ENCODE measurements at places on chromosomes 7 and 10. TPM values are rescaled to one million over a fixed set of nuclear protein-coding genes. Genes with fewer than 3 reads are reported as not detected.

Gene INHBA
- total RNA-seq = not detected

GRCh38 chr7:137937202-137937560 is 64.7 kb downstream of the CREB3L2 start:
- peaks cover 40% of the 10 kb centered on the region for H3K4me1 ChIP-seq
- peaks cover 5% of the 10 kb centered on the region for H3K36me3 ChIP-seq
- no peak for DNase-seq
- no peak overlapping the region for H3K4me3 ChIP-seq

DNA sequence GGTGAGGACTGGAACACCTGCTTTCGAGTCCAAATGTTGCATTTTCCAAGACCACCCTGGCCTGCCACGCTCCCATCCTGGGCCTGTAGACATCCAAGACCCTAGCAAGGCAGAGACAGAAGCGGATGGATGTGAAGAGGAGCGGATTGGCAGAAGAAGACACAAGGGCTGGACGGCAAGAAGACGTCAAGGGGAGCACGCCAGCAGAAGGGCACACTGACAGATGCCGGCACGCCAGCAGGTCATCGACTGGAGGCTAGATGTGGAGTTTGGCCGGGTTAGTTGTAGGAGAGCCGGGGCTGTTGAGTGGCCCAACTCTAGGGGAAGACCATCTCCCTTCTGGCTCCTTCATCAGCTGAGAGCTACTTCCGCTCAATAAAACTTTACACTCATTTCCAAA is 251.6 kb downstream of the ZWINT start:
- no peak overlapping the region for H3K4me3 ChIP-seq
- DNase-seq = no peak
- no peak overlapping the region for H3K27ac ChIP-seq

Gene CTAGE6
- 1.9 TPM for total RNA-seq

DNA sequence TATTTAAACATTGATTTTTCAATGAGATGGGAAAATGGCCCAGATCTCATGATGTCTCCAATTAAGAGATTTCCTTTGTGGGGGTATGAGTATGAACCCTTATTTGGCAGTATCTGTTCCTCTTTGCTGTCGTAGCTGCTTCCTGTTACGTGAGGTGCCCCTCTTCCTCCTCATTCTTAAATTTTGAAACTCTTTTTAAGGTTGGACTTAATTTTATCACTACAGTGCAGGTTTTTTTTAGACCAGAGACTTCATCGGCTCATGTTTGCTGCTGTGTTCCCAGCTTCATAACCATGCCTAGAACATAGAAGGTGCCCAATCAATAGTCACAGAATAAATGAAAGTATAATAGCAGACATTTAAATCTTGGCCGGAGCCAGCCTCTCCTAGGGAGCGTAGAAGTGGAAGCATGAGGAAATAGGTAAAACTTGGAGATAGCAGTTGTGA is 2.4 kb downstream of the MIOS start:
- no peaks in the 10 kb centered on the region for H3K27me3 ChIP-seq
- H3K4me3 ChIP-seq = peak overlapping the region; percentile 81
- peaks cover 41% of the 10 kb centered on the region for H3K4me1 ChIP-seq
- peaks cover 26% of the 10 kb centered on the region for H3K36me3 ChIP-seq

DNA sequence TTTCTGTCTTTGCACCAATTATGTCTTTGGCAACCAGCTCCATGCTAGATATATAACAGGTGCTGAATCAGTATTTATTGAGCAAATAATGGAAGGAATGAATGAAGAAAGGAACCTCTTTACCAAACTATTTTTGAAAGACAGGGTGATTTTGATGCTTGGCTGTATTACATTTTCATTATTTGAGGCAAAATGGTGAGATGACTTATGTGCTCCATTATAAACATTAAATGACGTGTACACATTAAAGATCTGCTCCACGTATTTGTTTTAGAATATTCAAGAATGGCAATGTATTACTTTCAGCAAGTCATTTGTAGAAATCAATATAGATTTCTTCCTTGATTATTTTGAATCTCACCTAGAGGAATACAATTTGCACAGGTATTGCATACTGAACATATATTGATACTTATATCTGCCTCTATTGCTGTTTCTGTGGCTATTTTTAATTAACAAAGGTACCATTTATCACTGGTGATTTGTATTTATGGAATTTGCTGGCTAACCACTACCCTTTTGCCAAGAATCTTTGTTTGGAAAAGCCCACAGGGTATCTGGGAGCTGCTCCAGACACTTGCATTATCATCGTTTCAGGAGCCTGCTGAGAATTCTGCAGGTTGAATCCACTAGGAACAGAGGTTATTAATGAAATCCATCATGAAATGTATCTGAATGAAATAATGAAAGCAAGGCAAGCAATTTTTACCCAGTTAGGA is 92.2 kb downstream of the SEMA3C start:
- H3K4me3 ChIP-seq = no peak overlapping the region
- no peak for DNase-seq
- no peak overlapping the region for H3K27ac ChIP-seq
- H3K36me3 ChIP-seq = no peaks in the 10 kb centered on the region
- no peaks in the 10 kb centered on the region for H3K27me3 ChIP-seq

DNA sequence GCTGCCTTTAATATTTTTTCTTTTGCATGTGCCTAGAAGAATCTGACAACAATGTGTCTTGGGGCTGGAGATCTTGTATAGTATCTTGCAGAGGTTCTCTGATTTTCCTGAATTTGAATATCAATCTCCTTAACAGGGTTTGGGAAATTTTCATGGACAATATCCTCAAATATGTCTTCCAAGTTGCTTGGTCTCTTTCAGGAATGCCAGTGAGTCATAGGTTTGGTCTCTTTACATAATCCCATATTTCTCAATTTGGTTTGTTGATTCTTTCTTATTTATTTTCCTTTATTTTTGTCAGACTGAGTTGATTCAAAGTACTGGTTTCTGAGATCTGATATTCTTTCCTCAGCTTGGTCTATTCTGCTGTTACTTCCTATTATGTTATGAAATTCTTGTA is 208.7 kb upstream of the GLI3 start:
- no peak for DNase-seq
- H3K36me3 ChIP-seq = no peaks in the 10 kb centered on the region
- no peaks in the 10 kb centered on the region for H3K4me1 ChIP-seq
- H3K4me3 ChIP-seq = no peak overlapping the region
- H3K27me3 ChIP-seq = no peaks in the 10 kb centered on the region

DNA sequence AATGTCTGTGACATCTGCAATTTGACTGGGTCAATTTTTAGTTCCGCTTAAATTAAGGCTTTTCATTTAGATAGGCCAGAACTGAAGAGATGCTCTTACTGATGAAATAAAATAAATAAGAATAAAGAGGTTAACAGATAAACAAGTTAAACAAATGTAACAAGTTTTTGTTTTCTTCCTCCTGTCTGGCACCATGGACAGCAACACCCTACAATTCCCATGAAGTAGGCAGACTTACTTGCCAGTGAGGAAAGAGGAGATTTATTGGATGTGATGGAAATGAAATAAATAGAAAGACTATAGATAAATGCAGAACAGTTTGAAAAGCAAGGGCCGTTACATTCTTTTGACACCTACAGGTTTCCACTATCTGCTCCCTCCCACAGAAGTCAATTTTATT is 118.5 kb downstream of the AMPH start:
- no peak overlapping the region for H3K4me3 ChIP-seq
- no peaks in the 10 kb centered on the region for H3K27me3 ChIP-seq
- H3K27ac ChIP-seq = no peak overlapping the region
- DNase-seq = no peak
- H3K4me1 ChIP-seq = no peaks in the 10 kb centered on the region

Gene PLCE1
- 0.02 TPM for total RNA-seq

- no peaks in the 10 kb centered on the region for H3K4me1 ChIP-seq
- H3K27me3 ChIP-seq = no peaks in the 10 kb centered on the region
- H3K4me3 ChIP-seq = no peak overlapping the region
- peaks cover 37% of the 10 kb centered on the region for H3K36me3 ChIP-seq
- DNase-seq = no peak
Observed at GRCh38 chr10:119940487-119940886, 48.0 kb downstream of the SEC23IP start.

Gene AKR1C1
- 0.22 TPM for total RNA-seq

- no peaks in the 10 kb centered on the region for H3K36me3 ChIP-seq
- H3K4me3 ChIP-seq = no peak overlapping the region
- no peak for DNase-seq
Observed at GRCh38 chr10:43796781-43797180, 148.1 kb upstream of the ZNF32 start.

Gene LYZL2
- not detected for total RNA-seq

Gene DYDC2
- total RNA-seq = not detected

GRCh38 chr7:47496056-47496665 is 85.8 kb downstream of the TNS3 start:
- no peaks in the 10 kb centered on the region for H3K27me3 ChIP-seq
- DNase-seq = no peak
- H3K4me1 ChIP-seq = no peaks in the 10 kb centered on the region
- no peaks in the 10 kb centered on the region for H3K36me3 ChIP-seq

DNA sequence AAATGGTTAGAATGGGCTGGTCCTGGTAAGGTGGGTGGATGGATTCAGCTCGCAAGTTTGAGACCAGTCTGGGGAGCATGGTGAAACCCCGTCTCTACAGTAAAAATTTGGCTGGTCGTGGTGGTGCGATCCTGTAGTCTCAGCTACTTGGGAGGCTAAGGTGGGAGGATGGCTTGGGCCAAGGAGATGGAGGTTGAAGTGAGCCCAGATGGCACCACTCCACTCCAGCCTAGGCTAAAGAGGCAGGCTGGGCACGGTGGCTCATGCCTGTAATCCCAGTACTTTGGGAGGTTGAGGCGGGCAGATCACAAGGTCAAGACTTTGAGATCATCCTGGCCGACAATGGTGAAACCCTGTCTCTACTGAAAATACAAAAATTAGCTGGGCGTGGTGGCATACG is 15.3 kb downstream of the IFT22 start:
- H3K36me3 ChIP-seq = peaks cover 15% of the 10 kb centered on the region
- peaks cover 7% of the 10 kb centered on the region for H3K4me1 ChIP-seq
- no peak for DNase-seq

DNA sequence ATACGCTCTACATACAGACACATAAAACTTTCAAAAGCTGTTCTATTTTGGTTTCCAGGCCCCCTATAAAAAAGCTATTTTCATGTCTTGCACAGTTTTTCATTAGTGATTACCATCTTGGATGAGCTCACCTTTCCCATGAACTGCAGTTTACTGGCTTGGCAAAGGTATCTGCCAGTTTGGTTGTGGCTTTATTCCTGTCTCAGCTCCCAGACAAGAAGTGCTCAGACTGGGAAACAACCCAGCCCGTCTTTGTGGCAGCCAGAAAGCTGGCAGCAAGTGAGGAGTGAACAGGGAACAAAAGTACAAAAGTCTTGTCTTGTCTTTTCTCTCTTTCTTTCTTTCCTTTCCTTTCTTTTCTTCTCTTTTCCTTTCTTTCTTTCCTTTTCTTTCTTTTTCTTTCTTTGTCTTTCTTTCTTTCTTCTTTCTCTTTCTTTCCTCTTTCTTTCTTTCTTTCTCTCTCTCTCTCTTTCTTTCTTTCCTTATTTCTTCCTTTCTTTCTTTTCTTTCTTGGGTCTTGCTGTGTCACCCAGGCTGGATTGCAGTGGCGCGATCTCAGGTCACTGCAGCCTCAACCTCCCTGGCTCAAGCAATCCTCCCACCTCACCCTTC is 138.8 kb downstream of the CFAP58 start:
- no peaks in the 10 kb centered on the region for H3K4me1 ChIP-seq
- no peaks in the 10 kb centered on the region for H3K36me3 ChIP-seq
- no peak overlapping the region for H3K4me3 ChIP-seq
- no peak for DNase-seq
- H3K27ac ChIP-seq = no peak overlapping the region
- peaks cover 7% of the 10 kb centered on the region for H3K27me3 ChIP-seq

GRCh38 chr7:34417781-34418180 is 240.2 kb upstream of the NPSR1 start:
- DNase-seq = no peak
- no peak overlapping the region for H3K4me3 ChIP-seq
- no peak overlapping the region for H3K27ac ChIP-seq
- H3K4me1 ChIP-seq = no peaks in the 10 kb centered on the region

Gene ZNRF2
- 9.6 TPM for total RNA-seq

GRCh38 chr7:2817456-2817855 is 26.7 kb downstream of the GNA12 start:
- H3K36me3 ChIP-seq = peaks cover 5% of the 10 kb centered on the region
- no peak overlapping the region for H3K27ac ChIP-seq
- no peak overlapping the region for H3K4me3 ChIP-seq

GRCh38 chr10:107919626-107920235 is 755.2 kb upstream of the SORCS1 start:
- no peaks in the 10 kb centered on the region for H3K4me1 ChIP-seq
- H3K27me3 ChIP-seq = peaks cover 4% of the 10 kb centered on the region
- H3K27ac ChIP-seq = no peak overlapping the region
- H3K36me3 ChIP-seq = peaks cover 2% of the 10 kb centered on the region
- H3K4me3 ChIP-seq = no peak overlapping the region
- no peak for DNase-seq

DNA sequence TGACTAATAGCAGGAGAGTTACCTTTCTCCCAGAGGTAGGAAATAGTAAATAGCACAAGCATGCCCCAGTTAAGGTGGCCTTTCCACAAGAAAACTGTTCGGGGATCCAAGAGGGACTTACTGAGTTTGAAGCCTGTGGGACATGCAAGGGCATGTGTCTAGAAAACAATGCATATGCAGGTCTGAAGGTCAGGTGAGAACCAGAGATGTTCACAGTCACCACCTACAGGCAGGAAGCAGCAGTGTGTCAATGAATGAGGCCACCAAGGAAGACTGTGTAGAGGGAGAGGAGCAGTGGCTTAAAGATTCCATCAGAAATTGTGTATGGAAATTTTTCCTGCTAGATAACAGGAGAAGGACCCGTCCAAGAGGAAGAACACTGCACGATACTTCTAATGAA is 66.0 kb downstream of the CALD1 start:
- H3K4me3 ChIP-seq = no peak overlapping the region
- H3K4me1 ChIP-seq = peaks cover 5% of the 10 kb centered on the region
- no peak for DNase-seq
- no peaks in the 10 kb centered on the region for H3K36me3 ChIP-seq
- no peaks in the 10 kb centered on the region for H3K27me3 ChIP-seq

DNA sequence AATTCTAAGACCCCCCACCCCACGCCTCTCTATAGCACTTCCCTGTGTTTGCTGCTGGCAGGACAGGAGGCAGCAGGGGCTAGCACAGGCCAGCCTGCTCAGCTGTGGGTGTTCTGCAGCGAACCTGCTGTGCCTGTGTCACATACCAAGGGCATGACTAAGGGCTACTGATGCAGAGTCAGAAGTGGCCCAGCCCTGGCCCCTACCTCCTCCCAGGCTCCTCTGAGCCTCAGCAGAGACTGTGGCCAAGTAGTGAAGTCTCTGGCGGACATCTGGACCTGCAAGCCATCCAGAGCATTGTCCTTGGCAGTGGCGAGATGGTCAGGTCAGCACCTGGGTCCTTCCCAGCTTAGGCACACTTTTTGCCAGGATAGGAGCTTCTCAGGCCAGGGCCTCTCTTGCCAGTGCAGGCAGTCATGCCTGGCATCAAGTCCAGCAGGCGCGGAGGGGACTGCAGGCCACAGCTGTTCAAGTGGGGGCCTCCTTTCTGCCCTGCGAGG is 116.3 kb upstream of the RET start:
- peak; percentile 3 for DNase-seq
- H3K4me3 ChIP-seq = no peak overlapping the region
- no peaks in the 10 kb centered on the region for H3K4me1 ChIP-seq
- no peaks in the 10 kb centered on the region for H3K36me3 ChIP-seq
- no peaks in the 10 kb centered on the region for H3K27me3 ChIP-seq
- no peak overlapping the region for H3K27ac ChIP-seq

Gene FAS
- total RNA-seq = 63.5 TPM

- H3K27ac ChIP-seq = no peak overlapping the region
- H3K36me3 ChIP-seq = peaks cover 37% of the 10 kb centered on the region
- DNase-seq = no peak
- H3K4me3 ChIP-seq = peak overlapping the region; percentile 77
Observed at GRCh38 chr7:87878208-87878735, 2.0 kb downstream of the DBF4 start.

Measured in activated CD4-positive, alpha-beta memory T cell treated with anti-CD3 and anti-CD28 coated beads for 36 hours (primary cell).